ENCODE measurements at places on chromosomes 6 and 20. TPM values are rescaled to one million over a fixed set of nuclear protein-coding genes. Genes with fewer than 3 reads are reported as not detected.

MLIP gene
- total RNA-seq: 1.0 TPM

COL9A3 gene
- total RNA-seq: 8.3 TPM

DDX27 gene
- 50.6 TPM for total RNA-seq

ENPP3 gene
- not detected for total RNA-seq

TRIM39 gene
- 12.5 TPM for total RNA-seq

HAO1 gene
- not detected for total RNA-seq

OR2B2 gene
- total RNA-seq: not detected

PRDM1 gene
- 1.4 TPM for total RNA-seq

TPBG gene
- total RNA-seq: 44.6 TPM

SAMHD1 gene
- total RNA-seq: 14.0 TPM

SRMS gene
- total RNA-seq: 1.2 TPM

ASIP gene
- total RNA-seq: not detected

DNA sequence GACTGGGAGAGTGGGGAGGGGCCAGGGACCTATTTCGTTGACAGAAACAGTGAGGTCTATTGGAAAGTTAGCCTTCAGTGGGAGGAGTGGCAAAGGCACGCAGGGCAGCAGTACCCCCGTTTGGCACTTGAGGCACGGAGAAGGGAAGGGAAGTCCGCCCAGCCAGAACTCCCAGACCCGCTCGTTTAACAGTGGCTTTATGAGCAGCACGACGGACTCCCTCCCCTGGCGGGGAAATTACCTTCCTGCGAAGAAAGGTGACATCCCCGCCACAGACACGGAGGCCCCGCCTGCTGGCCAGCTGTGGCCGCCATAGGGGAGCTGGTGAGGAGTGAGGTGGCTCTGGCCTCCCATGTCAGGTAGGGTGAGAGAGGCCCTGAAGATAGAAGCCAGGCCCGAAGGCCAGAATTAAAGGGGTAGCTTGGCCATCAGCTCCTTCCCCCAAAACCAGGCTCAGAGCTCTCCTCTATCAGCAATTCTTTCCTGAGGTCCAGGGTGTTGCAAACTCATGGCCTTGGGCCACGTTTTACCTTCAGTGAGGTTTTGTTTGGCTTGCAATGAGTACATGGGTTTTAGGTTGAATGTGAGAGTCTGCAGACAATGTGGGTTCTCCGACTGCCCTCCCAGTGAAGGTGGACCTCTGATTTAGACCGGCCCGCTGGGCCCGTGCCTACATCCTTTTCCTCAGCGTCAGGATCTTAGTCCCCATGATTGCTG is 123.7 kb downstream of the MRPL14 start:
- H3K27ac ChIP-seq: no peak overlapping the region
- peak overlapping the region; percentile 12 for H3K4me3 ChIP-seq
- peaks cover 70% of the 10 kb centered on the region for H3K4me1 ChIP-seq
- H3K36me3 ChIP-seq: no peaks in the 10 kb centered on the region

DNA sequence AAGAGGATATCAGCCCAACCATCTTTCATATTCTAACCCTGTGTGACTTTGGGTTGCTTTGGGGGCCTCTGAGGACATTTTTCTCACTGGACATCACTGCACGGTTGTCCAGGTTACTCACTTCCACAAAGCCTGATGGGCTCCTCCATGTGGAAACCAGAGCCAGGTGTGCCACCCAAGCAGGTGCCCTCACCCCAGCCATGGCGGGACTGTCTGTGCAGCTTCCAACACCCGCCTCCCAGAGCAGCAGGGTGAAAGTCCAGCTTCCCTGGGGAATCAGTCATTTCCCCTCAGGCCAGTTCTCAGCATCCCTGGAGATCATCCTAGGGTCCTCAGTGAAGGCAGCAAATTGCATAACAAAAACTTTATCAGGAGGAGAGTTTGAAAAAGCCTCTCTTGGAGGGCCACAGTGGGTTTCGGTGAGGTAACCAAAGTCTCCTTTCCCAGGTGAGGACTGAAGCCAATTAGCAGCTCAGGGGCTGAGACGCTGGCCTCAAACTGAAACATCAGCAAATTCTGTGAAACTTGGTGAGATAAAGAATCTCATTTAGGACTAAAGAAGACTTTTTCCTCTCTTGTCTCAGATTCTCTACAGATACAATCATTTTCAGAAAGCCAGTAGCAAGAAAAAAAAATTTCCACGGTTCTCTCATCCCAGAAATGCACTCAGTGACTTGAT is 289.6 kb upstream of the CDH4 start:
- H3K27ac ChIP-seq: no peak overlapping the region
- no peak for DNase-seq
- H3K27me3 ChIP-seq: peaks cover 46% of the 10 kb centered on the region
- no peak overlapping the region for H3K4me3 ChIP-seq
- H3K36me3 ChIP-seq: no peaks in the 10 kb centered on the region
- H3K4me1 ChIP-seq: no peaks in the 10 kb centered on the region

DNA sequence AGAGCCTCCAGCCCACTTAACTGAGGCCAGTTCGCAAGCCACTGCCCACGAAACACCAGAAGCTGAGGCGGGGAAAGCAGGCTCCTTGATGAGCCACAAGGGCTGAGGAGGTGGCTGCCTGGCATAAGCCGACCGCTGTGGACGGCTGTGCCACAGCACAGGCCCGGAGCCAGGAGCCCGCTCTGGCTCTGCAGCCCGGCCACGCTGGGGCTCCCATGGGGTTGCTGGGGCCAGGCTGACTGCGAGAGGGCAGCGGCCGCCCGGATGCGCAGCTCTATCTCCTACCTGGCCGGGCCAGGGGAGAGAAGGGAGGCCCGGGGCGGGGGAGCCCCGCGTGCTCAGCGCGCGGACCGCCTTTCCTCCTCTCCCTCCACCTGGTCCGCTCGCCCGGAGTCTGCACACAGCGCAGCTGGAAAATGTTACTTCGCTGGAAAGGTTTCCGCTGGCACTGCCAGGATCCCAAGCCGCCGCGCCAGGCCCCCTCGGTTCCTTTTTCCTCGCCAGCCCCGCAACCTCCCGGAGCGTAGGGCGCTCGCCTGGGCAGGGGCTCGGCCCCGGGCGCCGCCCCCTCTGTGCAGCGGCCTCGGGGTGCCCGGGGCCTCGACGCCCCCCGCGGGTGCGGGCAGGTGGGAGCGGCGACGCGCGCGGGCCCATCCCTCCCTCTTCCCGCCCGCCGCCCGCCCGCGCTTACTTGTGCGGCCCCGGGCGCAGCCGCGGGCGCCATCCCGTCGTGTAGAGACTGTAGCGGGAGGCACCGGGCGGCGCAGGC is 657 bp downstream of the EMILIN3 start:
- H3K27ac ChIP-seq: no peak overlapping the region
- H3K4me3 ChIP-seq: no peak overlapping the region
- H3K27me3 ChIP-seq: peaks cover under 1% of the 10 kb centered on the region
- DNase-seq: no peak
- H3K4me1 ChIP-seq: no peaks in the 10 kb centered on the region

DNA sequence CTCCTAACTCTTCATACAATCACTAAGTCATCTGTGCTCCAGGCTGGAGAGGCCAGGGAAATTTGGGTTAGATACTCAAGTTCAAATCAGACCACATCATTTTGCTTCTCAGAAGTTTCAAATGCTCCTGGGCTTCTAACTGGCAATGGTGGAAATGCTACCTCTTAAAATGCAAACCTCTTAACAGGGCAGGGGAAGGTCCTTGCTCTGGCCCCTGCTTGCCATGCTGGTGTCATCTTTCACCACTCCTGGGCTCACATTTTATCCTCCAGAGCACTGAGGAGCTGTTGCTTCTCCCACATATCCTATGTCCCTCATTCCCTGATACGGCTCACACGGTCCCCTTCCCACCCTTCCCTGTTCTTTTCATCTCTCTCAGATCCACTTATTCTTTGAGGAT is 41.8 kb upstream of the NT5E start:
- no peak overlapping the region for H3K27ac ChIP-seq
- no peak for DNase-seq
- H3K4me1 ChIP-seq: peaks cover 35% of the 10 kb centered on the region

GRCh38 chr6:164099269-164099865 is 684.8 kb downstream of the QKI start:
- H3K36me3 ChIP-seq: no peaks in the 10 kb centered on the region
- H3K4me3 ChIP-seq: no peak overlapping the region
- H3K4me1 ChIP-seq: no peaks in the 10 kb centered on the region
- H3K27me3 ChIP-seq: peaks cover 4% of the 10 kb centered on the region

- peaks cover 7% of the 10 kb centered on the region for H3K27me3 ChIP-seq
- no peak overlapping the region for H3K4me3 ChIP-seq
- no peak overlapping the region for H3K27ac ChIP-seq
- no peaks in the 10 kb centered on the region for H3K36me3 ChIP-seq
- DNase-seq: no peak
Measured at GRCh38 chr20:17785007-17785406, 85.2 kb downstream of the BANF2 start.

DNA sequence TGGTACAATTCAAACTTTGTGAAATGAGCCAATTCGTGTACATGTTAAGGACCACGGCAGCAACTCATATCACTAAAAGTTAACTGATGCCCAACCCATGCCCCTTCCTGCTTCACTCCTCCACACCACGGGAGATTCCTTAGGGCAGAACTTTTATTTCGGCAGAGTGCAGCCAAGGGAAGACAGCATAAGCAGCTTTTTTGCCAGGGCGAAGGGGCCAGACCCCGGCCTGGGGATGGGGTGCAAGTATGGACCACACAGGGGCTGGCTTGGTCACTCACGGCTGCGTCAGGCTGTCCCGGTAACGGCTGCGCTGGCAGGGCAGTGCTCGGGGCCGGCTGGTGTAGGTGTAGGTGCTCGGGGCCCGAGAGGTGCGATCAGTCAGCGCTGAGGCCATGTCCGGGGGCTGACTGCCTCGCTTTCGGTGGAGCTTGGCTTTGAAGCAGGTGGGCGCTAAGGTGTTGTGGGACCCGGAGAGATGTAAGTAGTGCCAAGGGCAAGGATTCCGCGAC is 792 bp downstream of the RSPH3 start:
- H3K4me3 ChIP-seq: peak overlapping the region; percentile 94
- H3K27me3 ChIP-seq: no peaks in the 10 kb centered on the region
- DNase-seq: no peak

DNA sequence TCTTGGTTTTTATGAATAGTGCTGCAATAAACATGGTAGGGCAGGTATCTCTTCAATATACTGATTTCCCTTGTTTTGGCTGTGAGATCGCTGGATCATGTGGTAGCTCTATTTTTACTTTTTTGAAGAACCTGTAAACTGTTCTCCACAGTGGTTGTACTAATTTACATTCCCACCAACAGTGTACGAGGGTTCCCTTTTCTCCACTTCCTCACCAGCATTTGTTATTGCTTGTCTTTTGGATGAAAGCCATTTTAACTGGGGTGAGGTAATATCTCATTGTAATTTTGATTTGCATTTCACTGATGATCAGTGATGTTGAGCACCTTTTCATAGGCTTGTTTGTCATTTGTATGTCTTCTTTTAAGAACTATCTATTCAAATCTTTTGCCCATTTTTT is 8.0 kb upstream of the ARG1 start:
- no peak overlapping the region for H3K27ac ChIP-seq
- no peaks in the 10 kb centered on the region for H3K4me1 ChIP-seq
- H3K4me3 ChIP-seq: no peak overlapping the region
- no peak for DNase-seq

DNA sequence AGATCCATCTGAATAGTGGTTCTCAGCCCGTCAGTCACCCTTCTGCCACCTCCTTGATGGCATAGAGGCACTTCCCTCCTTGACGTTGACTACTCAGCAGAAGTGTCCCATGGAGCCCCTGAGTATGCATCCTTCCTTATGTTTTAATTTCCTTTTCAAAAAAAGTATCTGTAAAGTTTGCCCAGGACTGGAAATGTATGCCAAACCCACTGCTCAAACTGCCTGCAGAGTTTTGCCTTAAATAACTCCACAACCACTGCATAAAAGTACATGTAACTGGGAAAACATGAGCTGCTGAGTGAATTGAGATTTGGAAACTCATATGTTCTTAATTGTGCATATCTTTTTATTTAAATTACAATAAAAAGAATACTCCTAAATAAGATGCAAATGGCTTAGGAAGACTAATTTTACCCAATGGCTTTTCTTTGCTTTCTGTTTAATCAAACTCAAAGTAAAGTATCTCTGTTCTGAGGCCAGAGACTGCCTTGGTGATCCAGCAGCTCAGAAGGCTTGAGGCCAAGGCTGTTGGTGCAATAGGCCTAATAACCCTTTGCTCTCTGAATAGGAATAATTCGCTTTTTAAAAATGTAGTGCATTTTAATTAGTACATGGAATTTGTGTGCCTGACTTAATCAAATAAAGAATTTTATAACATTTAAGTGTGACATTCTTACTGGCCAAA is 90.4 kb downstream of the FNDC1 start:
- no peak overlapping the region for H3K27ac ChIP-seq
- H3K4me3 ChIP-seq: no peak overlapping the region
- peaks cover 27% of the 10 kb centered on the region for H3K27me3 ChIP-seq
- H3K36me3 ChIP-seq: no peaks in the 10 kb centered on the region

- no peak overlapping the region for H3K4me3 ChIP-seq
- H3K36me3 ChIP-seq: no peaks in the 10 kb centered on the region
- H3K27me3 ChIP-seq: no peaks in the 10 kb centered on the region
- no peak overlapping the region for H3K27ac ChIP-seq
- H3K4me1 ChIP-seq: peaks cover 20% of the 10 kb centered on the region
- no peak for DNase-seq
Measured at GRCh38 chr20:57746201-57746600, 36.4 kb upstream of the PMEPA1 start.

GRCh38 chr6:110214338-110214737 is 34.1 kb downstream of the CDC40 start:
- DNase-seq: no peak
- peaks cover 37% of the 10 kb centered on the region for H3K36me3 ChIP-seq
- no peak overlapping the region for H3K4me3 ChIP-seq
- H3K27me3 ChIP-seq: no peaks in the 10 kb centered on the region
- H3K27ac ChIP-seq: no peak overlapping the region
- no peaks in the 10 kb centered on the region for H3K4me1 ChIP-seq

GRCh38 chr6:146670161-146670560 is 71.4 kb downstream of the ADGB start:
- no peaks in the 10 kb centered on the region for H3K36me3 ChIP-seq
- no peak for DNase-seq
- no peaks in the 10 kb centered on the region for H3K27me3 ChIP-seq
- H3K4me1 ChIP-seq: no peaks in the 10 kb centered on the region
- no peak overlapping the region for H3K27ac ChIP-seq
- H3K4me3 ChIP-seq: no peak overlapping the region

DNA sequence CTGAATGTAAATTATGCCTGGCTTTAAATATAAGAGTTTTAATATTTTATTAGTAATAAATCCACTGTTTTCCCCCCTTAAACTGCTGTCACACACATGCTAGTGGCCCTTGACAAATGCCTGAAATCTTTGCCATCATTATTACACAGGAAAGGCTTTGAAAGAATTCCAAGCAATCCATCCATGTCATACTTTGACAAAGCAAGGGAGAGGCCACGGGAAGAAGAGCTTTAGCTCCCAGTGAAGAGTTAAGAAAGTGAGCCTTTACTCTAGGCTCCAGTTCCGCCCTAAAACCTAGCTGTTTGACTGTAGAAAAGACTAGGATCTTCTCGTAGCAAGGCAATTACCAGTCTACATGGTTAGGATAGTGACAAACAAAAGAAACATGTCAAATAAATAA is 147.9 kb downstream of the GMDS start:
- no peak overlapping the region for H3K27ac ChIP-seq
- no peaks in the 10 kb centered on the region for H3K36me3 ChIP-seq
- no peaks in the 10 kb centered on the region for H3K27me3 ChIP-seq
- no peaks in the 10 kb centered on the region for H3K4me1 ChIP-seq

GRCh38 chr6:81894788-81895271 is 142.3 kb upstream of the TENT5A start:
- H3K27ac ChIP-seq: peak overlapping the region; percentile 53
- H3K27me3 ChIP-seq: no peaks in the 10 kb centered on the region
- no peaks in the 10 kb centered on the region for H3K36me3 ChIP-seq

Data from PC-9 (cell line).